ENCODE measurements at places on chromosomes 5 and 9.

GRCh38 chr5:132074091-132074771 lies 642 bp downstream of the CSF2 start:
- DNase-seq, result no peak

DNA sequence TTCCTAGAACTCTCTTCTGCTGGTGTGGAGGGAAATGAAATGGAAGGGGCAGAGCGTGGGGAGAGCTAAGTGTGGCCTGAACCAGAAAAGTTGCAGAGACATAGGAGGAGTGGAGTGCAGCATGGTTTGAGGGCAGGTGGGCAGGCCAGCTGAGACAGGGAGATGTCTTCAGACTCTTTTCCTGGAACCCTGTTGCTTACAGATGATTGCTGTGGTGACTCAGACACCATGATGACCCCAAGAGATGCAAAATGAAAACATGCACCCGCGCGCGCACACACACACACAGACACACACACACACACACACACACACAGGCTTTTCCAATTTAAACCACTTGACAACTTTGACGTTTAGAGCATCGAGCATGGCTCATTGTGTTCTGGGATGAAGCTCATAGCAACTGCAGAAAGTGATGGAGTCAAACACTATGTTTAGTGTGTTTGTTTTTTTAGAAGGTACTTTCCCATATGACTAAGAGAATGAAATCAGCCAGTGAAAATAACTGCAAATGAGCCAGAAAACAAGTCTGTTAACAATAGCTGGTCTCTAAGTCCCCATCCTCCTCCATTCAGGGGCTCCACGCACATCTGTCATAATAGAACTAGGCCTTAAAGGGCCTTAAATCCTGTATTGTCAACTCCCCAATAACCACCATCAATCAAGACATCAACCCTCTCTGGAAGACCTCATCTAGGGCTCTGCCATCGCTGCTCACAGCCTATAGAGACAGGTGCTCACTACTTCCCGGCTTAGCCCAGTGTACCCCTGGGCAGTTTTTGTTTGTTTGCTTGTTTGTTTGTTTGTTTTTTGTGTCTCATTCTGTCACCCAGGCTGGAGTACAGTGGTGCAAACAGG lies 9.6 kb downstream of the TMOD1 start:
- no peak for DNase-seq

GRCh38 chr5:78827725-78828124 lies 157.4 kb downstream of the ARSB start:
- DNase-seq, result no peak

DNA sequence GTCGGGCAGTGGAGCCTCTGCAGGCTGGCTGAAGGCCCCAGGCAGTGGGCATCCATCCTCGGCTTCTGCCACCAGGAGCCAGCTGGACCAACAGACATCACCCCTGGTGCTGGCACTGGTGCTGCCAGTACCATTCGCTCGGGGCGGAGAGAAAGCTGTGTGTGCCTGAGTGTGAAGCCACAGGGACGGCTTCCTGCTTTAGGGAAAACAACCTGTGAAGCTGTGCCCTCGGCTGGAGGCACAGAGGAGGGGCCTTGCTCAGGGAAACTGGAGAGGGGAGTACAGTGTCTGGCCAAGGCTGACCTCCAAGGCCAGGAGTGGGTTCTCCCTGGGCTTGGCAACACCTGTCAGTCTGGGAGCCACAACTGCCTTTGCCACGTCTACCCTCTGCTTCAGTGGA lies 38.3 kb downstream of the NEK6 start:
- DNase-seq, result no peak

GRCh38 chr5:148452499-148453193 lies 68.9 kb downstream of the FBXO38 start:
- DNase-seq, result no peak

DNA sequence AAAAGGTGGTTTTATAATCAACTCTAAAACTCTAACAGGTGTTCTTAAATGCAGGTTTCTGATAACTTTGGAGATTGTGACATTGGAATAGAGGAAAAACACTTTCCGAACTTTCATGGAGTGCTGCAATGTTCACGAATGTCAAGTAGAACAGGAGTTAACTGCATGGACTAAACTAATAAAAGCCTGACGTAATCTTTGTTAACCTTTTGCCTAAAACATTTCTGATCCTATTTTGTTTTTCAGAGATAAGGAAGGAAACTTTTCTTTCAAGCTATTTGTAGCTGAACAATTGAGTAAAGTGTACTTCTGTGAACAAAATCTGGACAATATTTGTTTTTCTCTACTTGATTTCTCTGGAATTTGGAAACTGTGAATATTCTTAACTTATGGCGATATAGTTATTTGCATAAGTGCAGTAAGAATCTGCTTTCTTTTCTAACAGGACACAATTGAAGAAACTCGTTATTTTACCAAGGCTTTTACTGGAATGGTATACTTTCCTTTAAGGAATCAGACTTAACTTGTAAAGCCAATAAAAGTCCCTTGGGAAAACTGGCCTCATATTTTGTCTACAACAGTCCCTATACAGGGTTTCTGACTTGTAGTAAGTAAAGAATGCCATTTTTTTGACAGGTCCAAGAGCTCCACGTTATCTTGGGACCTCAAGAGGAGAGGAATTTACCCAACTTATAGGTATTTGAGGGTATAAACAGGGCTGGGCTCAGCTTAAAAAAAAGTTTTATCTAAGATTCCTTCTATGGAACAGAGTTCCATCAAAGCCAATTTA lies 154.7 kb downstream of the NXNL2 start:
- DNase-seq, result no peak

DNA sequence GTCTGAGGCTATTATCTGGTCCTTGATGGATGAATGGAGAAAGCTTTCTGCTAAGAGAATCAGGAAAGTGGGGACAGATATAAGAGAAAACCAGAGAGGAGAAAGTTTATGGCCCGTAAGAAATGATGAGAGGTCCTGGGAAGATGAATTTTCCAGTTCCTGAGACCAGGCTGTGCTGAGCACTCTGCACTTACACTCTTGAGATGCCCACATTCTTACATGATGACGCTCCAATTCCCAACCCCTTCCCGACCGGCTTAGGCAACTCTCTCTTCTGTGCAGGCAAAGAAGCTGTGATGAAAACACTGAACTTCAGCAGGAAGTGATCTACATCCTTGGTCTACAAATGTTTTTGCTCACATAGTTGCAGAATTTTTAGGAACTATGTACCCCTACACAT lies 417.0 kb downstream of the ARHGEF28 start:
- no peak for DNase-seq

DNA sequence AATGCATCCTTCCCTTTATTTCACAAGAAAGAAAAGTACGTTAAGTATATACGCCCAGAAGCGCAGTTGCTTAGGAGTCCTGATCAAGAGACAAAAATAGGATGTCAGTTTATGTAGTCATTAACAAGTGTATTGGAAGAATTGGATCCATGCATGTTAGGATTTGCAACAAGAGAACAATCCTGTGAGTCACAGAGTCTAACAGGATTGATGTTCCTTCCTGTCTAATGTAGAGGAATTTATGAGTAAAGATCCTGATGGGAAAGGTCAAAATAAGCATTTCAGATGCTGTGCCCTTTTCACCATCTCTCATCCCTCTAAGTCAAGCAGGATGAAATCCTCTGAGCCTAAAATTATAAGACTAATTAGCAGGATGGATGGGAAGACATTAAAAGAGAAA lies 406.0 kb upstream of the GRIA1 start:
- DNase-seq, result no peak

GRCh38 chr5:93044859-93045666 lies 536.0 kb downstream of the NR2F1-AS1 start:
- no peak for DNase-seq

DNA sequence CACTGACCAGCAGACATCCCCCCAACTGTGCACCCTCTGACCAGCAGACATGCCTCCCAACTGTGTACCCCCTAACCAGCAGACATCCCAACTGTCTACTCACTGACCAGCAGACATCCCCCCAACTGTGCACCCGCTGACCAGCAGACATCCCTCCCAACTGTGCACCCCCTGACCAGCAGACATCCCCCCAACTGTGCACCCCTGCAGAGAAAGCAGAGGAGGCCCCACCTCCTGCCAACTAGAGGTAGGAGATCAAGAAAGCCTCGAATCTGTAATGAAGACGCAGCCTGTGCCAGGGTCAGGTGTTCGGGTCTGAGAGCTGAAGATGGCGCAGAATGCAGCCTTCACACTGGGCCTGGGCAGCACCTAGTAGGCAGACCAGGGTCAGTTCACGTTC lies 29.8 kb upstream of the NSMF start:
- DNase-seq, result no peak

GRCh38 chr5:160197341-160198144 lies 31.8 kb upstream of the FABP6 start:
- no peak for DNase-seq

DNA sequence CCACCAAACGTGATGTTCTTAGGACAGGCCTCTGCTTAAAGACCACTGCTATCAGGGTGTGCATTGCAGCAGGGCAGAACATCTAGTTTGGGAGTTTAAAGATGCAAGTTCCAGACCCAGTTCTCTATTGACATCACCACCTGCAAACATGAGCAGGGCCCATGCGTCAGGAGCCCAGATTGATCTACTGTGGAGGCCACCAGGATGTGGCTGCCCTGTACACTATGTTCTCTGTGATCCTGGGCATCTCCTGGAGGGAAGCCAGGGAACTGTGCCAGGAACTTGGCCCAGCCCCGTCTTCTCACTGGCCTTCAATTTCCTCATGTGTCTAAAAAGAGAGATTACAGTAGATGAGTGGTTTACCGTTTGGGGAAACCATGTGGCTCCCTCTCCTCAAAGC lies 87.1 kb downstream of the PDE6A start:
- DNase-seq, result no peak

- no peak for DNase-seq
These were observed 2.5 kb downstream of the TMEM252 start for GRCh38 chr9:68538200-68538599.

GRCh38 chr5:55406292-55406691 lies 98.5 kb downstream of the MTREX start:
- no peak for DNase-seq

GRCh38 chr5:139514486-139514856 lies 31.9 kb upstream of the STING1 start:
- no peak for DNase-seq

GRCh38 chr5:169881702-169882303 lies 98.5 kb downstream of the INSYN2B start:
- no peak for DNase-seq

- DNase-seq, result no peak
These were observed 177.8 kb upstream of the PITX1 start for GRCh38 chr5:135211791-135212190.

DNA sequence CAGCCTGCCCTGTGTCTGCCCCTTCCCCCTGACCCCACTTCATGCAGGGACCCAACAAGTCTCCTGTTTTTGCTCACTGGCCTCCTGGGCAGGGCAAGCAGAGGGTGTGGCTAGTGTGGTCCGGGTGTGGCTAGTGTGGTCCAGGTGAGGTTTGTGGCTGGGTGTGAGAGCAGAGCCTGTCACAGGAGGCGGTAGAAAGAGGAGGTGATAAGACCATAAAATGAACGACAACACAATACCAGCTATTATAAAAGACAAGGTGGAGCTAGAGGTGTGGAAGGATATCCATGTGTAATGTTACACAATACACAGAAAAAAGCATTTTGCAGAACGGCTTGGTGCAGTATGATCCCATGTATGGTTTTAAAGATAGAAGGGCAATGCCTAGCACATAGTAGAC lies 23.3 kb downstream of the SPRY4 start:
- DNase-seq, result no peak

GRCh38 chr5:14313986-14314690 lies 171.0 kb downstream of the TRIO start:
- no peak for DNase-seq

DNA sequence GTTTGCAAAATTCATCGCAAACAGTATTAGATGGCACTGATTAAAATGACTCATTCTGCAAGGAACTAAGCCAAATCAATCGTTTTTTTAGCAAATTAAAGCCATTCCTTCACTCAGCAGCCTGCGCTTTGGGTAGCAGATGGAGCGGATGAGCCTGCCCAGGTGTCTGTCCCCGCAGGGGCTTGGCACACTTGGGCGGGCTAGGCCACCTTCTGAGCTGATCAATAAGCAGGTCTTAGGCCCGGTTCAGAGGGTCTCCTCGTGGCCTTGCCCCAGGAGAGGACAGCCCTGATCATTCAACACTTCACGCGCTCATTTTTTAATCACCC lies 78.0 kb upstream of the FCN1 start:
- no peak for DNase-seq

- no peak for DNase-seq
These were observed 69.3 kb downstream of the IARS1 start for GRCh38 chr9:92224177-92224576.

DNA sequence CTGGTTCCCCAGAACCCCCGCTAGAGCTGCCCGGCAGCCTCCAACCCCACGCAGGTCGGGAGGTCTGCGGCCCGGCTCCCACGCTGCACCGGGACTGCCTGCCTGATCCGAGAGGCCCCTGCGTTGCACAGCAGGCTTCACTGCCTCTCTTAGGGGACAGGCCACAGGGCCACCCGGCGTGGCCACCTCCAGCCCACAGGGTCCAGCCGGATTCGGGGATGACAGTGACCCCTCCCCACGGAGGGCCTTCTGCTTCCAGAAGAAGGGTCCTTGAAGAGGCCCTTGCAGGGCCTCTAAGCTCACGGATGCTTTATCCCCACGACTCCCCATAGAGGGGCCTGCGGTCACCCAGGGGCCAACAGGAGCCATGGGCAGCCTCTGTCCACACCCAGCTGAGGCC lies 66.1 kb upstream of the PPP1R26 start:
- DNase-seq, result no peak

- no peak for DNase-seq
These were observed 47.3 kb downstream of the TGFBI start for GRCh38 chr5:136076067-136076466.

DNA sequence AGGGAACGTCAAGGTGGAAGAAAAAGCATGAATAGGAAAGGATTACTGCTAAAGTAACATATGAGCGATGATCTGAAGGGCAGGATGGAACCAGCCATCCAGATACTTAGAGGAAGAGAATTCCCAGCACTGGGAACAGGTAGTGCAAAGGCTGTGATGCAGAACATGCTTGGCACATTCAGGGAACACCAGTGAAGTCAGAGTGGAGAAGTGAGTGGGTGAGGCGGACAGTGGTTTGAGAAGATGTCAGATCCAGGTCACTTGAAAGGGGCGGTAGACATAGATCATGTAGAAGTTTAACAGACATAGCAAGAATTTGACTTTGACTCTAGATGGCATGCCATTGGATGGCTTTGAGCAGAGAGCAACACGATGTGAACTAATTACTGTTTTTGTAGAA lies 374.2 kb downstream of the PDE4D start:
- no peak for DNase-seq

- no peak for DNase-seq
These were observed 184.5 kb upstream of the PAPPA start for GRCh38 chr9:115969096-115969495.

DNA sequence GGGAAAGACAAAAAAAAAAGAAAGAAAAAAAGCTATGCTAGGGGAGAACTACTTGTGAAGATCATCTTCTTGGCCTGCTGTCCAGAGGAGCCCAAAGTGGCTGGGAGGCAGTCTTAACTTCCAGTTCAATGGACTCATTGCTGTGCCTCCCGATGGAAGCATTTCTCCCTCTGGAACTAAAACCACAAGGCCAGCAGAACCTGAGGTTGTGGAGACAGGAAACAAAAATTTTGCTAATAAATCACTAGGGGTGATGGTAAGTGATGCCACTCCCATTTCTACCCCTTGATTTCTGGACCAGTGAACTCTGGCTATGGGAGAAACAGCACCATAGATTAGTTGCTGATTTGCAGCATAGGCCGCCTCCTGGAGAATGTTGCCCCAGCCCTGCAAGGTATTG lies 123.4 kb upstream of the NFIL3 start:
- no peak for DNase-seq

- peak; percentile 61 for DNase-seq
These were observed at the start of gene FAM120A for GRCh38 chr9:93450945-93451815. FAM120A (plus strand) TSS chr9:93451685; CDS start chr9:93451916, 231 bp downstream.

GRCh38 chr5:64979531-64979930 lies 210.8 kb downstream of the CWC27 start:
- DNase-seq, result no peak

- no peak for DNase-seq
These were observed 187.7 kb upstream of the TRIM32 start for GRCh38 chr9:116499434-116499833.

All from NCI-H1092 treated with DMSO at 0.1 percent for 48 hours (cell line).